ENCODE measurements at places on chromosomes 12 and 14. TPM values are rescaled to one million over a fixed set of nuclear protein-coding genes. Genes with fewer than 3 reads are reported as not detected.

DNA sequence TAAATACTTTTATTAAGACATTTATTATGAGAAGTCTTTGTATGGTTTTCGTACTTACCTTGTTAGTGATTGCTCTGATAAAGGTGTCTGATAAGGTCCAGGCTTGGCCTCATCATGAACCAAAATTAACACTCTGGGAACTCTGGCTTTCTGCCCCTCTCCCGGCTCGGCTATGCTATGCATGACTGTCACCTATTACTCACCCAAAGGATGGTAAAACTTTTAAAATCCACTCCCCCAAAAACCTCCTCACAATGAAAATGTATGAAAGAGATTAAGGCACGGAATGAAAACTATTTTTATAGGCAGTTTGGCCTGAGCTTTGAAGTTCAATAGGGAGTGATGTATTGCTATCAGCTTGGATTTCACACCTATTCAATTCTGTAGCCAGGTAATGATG lies 217.3 kb upstream of the TBX3 start:
- no peak for DNase-seq

DNA sequence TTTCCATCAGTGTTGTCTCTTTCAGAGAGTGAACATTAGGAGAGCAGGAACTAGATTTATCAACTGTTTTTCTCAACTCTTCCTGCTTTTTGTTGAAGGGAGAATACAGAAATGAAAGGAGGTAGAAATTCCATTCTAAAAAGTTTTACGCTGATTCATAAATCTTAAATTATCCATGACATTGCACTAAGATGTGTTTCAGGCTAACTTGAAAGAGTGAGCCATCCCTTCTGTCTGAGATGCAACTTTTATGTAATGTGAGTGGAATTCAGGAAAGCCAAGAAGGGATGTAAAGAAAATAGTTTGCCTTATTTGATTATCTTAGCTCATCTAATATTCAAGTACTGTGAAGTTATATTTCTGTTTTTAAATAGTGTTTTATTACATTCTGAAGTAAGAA lies 349.5 kb upstream of the RGS6 start:
- DNase-seq = no peak

- no peak for DNase-seq
Measured at GRCh38 chr12:49366096-49366651, 1.1 kb upstream of the SPATS2 start.

- DNase-seq = peak; percentile 5
Measured at GRCh38 chr12:2683283-2684025, 111.3 kb upstream of the FKBP4 start.

DNA sequence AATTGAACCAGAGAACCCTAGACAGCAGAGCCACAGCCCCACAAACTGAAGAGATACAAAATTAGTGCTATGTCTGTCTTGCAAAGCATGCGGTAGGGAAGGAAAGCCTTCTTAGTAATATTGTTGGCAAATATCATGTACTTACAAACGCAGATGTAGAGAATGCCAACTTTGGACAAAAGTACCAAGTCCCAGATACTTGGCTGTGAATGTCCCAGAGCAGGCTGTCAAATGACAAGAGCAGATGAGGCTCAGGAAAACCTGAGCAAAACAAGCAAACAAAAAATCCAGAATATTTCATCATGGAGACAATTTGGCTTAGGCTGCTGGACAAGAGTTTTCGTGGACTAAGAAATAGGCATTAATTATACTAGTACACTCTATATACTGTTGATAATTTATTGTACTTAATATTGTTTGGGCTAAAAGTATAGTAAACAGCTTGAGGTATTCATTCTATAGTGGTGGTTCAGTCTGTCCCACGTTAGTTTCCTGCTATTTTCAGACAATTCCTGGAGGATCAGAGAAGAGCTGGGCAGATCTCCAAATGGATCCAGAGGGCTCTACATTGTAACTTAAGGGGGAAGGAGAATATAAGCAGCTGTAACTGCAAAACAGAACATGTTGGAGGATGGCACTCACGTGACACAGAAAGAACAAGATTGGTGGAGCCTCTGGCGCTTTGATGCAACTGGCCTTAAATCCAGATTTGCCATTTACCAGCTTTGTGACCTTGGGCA lies 329.8 kb downstream of the ATP23 start:
- DNase-seq = no peak

- no peak for DNase-seq
Measured at GRCh38 chr12:96658075-96658474, 168.7 kb downstream of the CFAP54 start.

GRCh38 chr12:26841085-26841484 lies 8.1 kb upstream of the ITPR2 start:
- DNase-seq = no peak

- no peak for DNase-seq
Measured at GRCh38 chr12:128968668-128969067, 115.4 kb downstream of the GLT1D1 start.

DNA sequence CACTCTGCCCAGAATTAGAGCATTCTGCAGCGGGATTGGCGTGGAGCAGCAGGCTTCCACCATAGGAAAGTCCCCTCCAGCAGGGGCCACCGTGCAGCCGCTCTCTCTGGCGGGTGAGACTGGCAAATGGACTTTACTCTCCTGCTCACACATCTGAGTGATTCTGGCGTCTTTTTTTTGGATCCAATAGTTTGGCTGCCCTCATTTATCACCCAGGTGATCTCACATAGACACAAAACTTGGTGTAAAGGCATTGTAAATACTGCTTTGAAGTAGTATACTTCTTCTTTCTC lies 130.3 kb downstream of the TGFB3 start:
- no peak for DNase-seq

The RHEBL1 gene
- 0.63 TPM for polyA plus RNA-seq

Measured in pancreas (tissue), 10 donors.